ENCODE measurements at places on chromosomes 16 and 17.

- no peak for DNase-seq
Measured at GRCh38 chr17:38894276-38894675, 24.4 kb downstream of the LASP1 start.

GRCh38 chr17:28749516-28750177 is 5.8 kb downstream of the TRAF4 start:
- DNase-seq = no peak

DNA sequence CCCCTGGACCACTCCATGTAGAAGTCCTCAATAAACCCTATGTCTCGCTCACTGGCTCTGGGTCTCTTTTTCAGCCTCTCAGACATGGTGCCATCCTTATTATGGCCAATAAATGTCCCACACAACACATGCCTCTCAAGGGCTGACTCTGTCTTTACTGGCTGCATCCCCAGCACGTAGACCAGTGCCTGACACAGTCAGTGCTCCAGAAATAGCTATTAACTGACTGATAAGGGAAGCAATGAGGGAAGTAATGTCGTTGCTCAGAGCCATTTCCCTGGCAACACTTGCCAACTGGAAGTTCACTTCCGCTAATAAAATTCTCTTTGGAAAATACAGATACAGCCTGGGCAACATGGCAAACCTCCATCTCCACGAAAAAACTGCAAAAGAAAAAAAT is 19.1 kb upstream of the APOH start:
- DNase-seq = no peak

DNA sequence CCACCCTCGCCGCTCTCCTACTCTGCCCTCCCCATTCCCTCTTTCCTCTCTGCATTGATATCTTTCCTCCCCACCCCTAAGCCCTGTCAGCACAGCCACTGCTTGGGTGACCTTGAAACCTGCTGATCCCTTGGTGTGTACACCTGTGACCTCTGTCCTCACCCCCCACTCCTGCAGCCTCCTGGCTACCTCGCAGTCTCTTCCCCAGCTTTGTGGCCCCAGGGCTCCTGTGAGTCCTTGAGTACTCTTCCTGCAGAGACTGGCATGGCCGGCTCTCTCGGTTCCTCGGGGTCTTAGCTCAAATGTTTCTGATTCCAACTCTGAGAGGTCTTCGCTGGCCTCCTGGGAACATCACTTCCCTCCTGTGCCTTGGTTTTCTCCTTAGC is 31.7 kb downstream of the ADCY7 start:
- no peak for DNase-seq

GRCh38 chr16:23323224-23324030 is 21.3 kb downstream of the SCNN1B start:
- no peak for DNase-seq

GRCh38 chr16:17069681-17070080 is 401.1 kb downstream of the XYLT1 start:
- no peak for DNase-seq

DNA sequence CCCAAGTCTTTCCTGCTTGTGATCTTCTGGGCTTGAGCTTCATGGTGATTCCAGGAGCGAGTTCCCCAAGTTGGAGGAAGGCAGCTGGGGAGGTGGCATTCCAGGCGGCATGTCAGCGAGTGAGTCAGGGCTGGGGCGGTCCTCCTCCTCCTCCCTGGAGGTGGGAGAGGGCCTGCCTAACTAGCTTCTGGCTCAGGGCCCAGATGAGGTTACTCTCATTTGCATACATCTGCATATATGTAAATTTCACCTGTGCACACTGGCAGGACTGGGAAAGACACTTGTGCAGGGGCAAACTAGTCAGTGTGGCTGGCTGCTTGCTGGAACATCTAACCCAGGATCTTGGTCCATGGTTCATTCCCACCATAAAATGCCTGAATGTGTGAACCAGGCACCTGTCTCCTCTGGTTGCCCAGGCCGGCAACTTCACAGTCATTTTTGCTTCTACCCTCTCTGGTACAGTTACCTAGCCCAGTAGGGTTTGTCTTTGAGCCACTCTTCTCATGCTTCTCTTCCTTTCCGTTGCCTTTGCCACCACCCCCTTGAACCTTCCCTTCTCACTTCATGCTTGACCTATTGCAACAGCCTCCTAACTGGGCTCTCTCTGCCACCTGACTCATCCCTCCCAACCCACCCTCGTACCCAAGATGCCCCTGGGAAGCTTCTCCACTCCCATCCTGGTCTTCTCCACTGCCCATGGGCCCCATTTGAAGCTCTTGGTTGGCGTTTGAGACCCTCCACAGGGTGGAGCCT is 9.6 kb upstream of the DLX4 start:
- no peak for DNase-seq

DNA sequence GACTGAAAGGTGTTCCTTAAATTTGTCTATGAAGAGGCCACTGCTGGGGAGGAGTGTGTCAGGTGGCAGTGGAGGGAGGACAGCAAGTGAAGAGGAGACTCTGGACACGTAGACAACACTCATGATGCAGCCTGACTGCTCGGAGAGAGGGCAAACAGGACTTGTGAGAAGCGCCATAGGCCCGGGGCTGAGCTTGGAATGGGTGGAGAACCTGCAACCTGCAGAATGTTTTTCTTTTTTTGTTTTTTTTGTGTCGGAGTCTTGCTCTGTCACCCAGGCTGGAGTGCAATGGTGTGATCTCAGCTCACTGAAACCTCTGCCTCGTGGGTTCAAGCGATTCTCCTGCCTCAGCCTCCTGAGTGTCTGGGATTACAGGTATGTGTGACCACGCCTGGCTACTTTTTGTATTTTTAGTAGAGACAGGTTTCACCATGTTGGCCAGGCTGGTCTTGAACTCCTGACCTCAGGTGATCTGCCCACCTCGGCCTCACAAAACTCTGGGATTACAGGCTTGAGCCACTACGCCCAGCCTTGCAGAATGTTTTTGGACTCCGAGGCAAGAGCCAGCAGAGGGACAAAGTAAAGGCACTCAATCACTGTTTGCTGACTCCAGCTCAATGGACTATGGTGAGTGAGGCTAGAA is 18.9 kb upstream of the C17orf58 start:
- no peak for DNase-seq

- no peak for DNase-seq
Measured at GRCh38 chr17:12376276-12376675, 289.4 kb upstream of the MYOCD start.

- DNase-seq = peak; percentile 71
Measured at GRCh38 chr16:87877942-87878507, 8.7 kb upstream of the SLC7A5 start.
